ENCODE measurements at places on chromosomes 12 and 14. TPM values are rescaled to one million over a fixed set of nuclear protein-coding genes. Genes with fewer than 3 reads are reported as not detected.

The DHRS2 gene
- not detected for total RNA-seq

- no peak for ATAC-seq
Measured at GRCh38 chr14:67018720-67019119, 170.5 kb upstream of the GARIN2 start.

The TRAF3 gene
- total RNA-seq = 29.0 TPM

GRCh38 chr14:73500360-73500759 lies 9.6 kb downstream of the RIOX1 start:
- ATAC-seq = no peak

DNA sequence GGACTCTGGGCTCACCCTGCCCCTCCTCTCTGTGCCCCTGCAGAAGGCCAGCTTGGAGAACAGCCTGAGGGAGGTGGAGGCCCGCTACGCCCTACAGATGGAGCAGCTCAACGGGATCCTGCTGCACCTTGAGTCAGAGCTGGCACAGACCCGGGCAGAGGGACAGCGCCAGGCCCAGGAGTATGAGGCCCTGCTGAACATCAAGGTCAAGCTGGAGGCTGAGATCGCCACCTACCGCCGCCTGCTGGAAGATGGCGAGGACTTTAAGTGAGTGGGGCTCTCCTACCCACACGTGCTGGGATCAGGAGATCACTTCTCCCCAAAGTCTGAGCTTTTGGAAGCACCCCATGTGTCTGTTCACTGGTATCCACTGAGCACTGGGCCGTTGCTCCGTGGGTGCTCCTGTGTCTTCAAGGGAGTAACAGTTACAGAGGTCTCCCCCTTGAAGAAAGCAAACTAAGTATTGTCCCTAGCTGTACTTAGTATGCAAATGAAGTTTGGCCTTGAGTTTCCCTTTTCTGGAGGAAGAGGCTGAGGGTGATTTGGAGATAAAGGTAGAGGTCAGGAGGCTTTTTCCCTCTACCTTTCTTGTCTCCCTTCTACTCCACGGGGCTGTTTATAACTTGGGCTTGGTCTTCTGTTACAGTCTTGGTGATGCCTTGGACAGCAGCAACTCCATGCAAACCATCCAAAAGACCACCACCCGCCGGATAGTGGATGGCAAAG lies 3.3 kb downstream of the KRT18 start:
- ATAC-seq = no peak

The BBS10 gene
- total RNA-seq = 18.4 TPM

The SERPINA12 gene
- not detected for total RNA-seq
